Activated CD4-positive, CD25-positive, alpha-beta regulatory T cell treated with anti-CD3 and anti-CD28 coated beads, Interleukin-2, amount 50 U/mL, for 24 hours (primary cell): ENCODE measurements at places on chromosomes 1 and 21.

DNA sequence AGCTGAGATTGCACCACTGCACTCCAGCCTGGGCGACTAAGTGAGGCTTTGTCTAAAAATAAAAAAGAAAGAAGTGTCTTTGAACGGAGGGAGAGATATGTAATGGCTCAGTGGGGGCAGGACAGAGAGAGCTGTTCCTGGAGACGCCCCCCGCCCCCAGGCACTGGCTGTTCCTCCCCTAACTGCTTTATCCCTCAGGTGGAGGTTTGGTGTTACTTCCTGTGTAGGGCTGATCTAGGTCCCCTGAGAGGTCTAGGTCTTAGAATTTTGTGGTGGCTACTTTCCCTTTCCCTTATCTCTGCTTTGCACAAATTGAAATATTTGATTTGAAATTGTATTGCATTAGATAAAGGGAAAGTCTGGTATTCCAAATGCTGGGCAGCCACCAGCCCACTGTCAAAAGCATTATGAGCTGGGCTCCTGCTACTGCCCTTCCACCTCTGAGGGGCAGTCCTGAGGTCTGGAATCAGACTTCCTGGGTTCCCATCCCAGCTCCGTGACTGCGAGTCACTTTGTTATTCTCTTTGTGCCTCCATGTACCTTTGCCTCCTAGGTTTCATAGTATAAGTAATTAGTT, 134.8 kb upstream of the KIF26B start:
- ATAC-seq = no peak

GRCh38 chr1:21647431-21648351, 21.5 kb downstream of the RAP1GAP start:
- ATAC-seq = no peak

GRCh38 chr1:168643152-168643551, 66.7 kb downstream of the XCL1 start:
- ATAC-seq = no peak

DNA sequence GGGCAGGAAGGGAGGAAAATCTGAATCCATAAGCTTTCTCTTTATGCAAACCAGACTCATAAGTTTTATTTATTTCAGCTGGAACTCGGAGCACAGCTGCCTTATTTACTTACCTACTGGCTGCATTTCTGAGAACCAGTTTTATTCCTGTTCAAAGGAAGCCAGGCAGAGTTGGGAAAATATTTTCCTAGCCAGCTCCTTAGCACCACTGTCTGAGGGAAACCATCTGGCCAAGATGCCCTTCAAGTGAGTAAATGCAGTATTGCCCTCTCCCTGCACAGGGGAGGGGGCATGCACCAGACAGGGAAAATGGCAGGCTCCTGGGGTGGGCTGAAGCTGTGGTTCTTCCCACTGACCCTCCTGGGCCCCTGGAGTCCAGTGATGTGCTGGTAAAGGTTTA, 28.9 kb upstream of the FMOD start:
- ATAC-seq = no peak

GRCh38 chr1:204923201-204923600, 52.5 kb downstream of the NFASC start:
- no peak for ATAC-seq

DNA sequence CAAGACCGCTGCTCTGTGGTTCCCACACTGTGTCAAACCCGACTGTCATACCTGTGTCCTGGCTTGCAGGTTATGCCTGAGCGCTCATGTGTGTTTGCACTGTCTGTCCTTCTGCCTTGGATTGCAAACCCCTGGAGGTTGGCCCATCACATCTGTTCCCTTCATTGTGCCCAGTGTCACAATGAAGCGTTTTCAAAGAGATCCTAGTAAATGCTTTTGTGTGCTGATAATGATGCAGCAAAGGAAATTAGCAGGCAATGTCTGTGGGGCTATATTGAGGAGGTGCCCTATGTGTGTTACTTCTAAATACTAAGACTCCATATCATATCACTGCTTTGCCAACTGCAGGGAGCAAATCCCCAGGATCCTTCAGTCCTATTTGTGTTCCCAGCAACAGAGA, 424.4 kb upstream of the NFIA start:
- no peak for ATAC-seq

DNA sequence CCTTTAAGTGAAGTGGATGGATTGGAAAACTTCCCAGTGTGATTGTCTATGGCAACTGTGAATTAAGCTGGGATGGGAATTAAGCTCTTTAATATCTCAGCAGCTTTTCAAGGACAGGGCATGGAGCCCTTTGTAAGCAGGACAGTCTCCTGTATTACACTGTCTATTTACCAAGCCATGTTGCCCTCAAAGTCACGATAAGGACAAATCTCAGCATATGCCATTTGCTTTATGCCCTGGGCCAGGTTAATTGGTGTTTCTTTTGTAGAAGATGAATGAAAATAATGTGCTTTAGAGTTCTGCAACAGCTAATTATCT, 17.6 kb downstream of the UTP25 start:
- ATAC-seq = no peak
